ENCODE measurements at places on chromosomes 12 and 14.

DNA sequence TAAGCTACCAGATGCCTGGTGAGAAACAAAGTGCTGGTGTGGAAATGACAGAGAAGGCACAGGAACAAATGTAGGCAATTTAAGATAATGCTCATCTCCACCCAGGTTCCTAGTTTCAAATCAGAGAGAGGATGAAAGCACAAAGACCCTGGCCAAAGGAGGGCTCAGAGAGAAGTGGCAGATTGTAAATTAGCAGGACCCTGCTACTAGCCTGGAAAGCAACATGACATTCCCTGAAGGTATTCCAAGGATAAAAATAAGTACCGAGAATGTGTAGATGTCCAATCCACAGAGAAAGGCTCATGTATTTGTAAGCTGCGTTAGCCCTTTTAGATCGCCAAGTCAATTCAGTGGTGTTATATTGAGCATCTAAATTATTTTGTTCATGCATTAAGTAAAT, 324.0 kb downstream of the TMEM117 start:
- DNase-seq, result no peak

GRCh38 chr14:80942191-80942600, 658 bp upstream of the CEP128 start:
- DNase-seq, result no peak

DNA sequence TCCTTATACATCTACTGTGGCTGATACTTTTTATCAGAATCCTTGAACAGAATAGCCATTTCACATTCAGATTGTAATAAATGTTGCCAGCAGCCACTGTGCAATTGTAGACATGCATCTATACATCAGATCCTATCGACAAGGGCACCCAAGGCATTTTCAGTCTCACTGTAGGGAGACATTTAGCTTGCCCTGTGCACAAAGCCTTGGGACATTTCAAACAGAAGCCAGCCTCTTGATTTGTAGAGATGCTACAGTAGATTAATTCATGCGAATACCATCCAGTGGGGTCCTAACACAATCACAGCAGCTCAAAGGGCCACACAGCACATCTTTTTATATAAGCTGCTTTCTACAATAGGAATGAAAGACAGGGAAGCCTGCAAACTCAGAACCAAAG, 81.4 kb downstream of the SLC8A3 start:
- no peak for DNase-seq

GRCh38 chr12:54463484-54463883, 9.9 kb downstream of the GTSF1 start:
- DNase-seq, result no peak

DNA sequence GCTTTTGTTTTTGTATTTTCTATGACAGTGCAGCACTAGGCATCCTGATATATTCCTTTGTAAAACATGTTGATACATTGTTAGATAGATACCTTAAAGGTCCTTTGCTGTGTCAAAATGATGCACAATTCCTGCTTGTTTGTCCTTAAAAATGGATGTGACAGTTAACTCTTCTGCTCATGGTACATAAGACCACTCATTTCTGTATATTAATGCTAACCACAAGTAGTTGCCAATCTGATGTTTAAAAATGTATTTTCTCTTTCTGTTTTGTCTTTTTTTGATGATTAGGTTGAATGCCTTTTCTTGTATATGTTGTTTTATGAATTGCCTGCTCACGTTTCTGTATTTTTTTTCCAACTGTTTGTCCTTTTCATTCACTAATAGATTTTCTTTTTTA, 35.1 kb downstream of the ATF7IP start:
- DNase-seq, result no peak

- no peak for DNase-seq
Measured at GRCh38 chr12:130709971-130710732, 5.9 kb downstream of the RIMBP2 start.

DNA sequence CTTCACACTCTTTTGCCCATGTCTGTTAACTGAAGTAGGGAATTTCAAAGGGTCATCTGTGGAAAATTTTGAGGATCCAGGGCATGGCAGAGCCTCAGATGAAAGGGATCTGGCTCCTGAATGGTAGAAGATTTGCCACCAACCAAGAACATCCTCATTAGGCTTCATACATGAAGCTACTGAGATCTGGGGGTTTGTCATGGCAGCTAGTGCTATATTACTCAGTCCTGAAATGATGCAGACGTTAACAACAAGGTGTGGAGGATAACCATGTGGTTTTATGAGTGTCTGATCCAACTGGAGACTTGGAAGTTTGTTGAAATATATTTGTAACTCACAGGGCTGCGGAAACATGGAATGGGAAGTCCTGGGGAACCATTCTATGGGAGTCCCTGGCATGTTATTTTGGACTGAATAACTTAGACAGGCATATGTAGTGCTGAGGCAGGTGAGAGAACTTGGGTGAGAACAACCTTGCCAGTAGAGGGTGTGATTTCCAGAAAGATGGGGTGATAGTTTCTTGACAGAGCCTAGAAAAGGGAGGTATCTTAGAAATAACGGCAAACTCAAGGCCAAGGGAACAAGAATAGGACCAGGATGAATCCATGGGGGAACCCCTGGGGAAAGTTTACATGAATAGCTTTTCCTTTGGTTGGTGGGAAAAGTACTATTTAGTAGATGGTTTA, 42.0 kb upstream of the C12orf75 start:
- no peak for DNase-seq

- DNase-seq, result no peak
Measured at GRCh38 chr12:34208331-34209258, 186.3 kb downstream of the ALG10 start.

GRCh38 chr14:93343797-93344196, 3.2 kb upstream of the COX8C start:
- no peak for DNase-seq

- DNase-seq, result no peak
Measured at GRCh38 chr12:27193854-27194544, 50.1 kb upstream of the STK38L start.

GRCh38 chr14:56131004-56131864, 13.0 kb downstream of the PELI2 start:
- no peak for DNase-seq

GRCh38 chr12:75177997-75178396, 31.6 kb downstream of the KCNC2 start:
- DNase-seq, result no peak

- no peak for DNase-seq
Measured at GRCh38 chr12:111249757-111250156, 119.1 kb downstream of the PHETA1 start.

- peak; percentile 90 for DNase-seq
Measured at GRCh38 chr14:75307700-75308379, 29.2 kb downstream of the FOS start.

DNA sequence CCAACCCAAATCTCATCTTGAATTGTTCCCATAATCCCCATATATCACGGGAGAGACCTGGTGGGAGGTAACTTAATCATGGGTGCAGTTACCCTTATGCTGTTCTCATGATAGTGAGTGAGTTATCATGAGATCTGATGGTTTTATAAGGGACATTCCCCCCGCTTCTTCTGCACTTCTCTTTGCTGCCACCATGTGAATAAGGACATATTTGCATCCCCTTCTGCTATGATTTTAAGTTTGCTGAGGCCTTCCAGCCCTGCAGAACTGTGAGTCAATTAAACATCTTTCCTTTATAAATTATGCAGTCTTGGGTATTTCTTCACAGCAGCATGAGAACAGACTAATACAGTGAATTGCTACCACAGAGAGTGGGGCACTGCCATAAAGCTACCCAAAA, 179.1 kb downstream of the LRIG3 start:
- no peak for DNase-seq

GRCh38 chr14:95136631-95137030, 20.7 kb downstream of the DICER1 start:
- DNase-seq, result no peak

DNA sequence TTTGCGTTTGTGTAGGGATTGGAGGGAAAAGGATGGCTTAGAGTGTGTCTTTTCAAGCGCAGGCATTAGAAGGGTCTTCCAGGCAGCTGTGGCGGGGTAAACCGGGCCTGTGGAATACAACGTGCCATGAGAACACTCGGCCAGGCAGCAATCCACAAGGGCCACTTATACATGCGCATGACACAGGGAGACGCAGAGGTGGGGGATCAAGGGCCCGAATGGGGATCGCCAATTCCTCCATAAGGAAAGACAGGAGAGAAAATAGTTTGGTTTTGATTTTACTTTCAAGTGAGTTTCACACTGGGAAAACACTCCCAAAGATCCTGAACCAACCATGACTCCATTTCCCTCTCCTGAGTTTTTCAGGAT, 71.6 kb downstream of the SPRING1 start:
- no peak for DNase-seq

DNA sequence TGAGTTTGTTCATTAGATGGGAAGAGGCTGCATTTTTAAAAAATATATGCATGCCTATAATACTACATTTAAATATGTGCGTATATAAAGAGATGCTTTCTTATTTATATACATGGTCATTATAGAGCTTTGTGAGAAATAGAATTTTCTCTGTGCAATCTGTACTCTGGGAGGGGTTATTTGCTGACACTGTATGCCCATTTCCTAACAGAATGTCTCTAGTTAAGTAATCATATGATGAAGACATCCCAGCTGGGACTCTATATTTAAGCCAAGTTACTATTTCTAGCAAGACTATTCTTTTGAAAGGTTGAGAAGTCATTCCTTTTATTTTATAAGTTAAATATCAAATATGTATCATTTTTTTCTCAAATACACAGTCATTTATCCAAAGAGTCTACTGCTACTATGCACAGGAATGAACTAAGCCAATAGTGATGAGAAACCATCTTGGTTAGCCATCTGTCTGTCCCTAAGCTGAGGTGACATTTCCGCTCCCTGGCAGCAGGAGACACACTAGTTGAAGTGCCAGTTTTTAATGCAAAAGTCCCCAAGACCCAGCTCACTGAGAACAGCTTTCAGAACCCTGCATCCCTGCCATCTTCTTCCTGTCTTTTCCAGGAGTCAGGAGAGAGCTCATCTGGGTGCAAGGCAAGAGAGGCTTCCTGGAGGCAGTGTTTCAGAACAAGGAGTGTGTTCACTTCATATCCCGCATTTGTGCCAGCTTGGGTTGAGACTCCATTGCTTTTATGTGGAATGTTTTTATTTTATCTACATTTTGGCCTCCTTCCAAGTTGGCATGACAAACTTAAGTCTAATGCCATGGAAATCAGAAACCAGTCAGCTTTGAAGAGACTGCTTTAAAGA, 69.5 kb downstream of the TMEM132C start:
- DNase-seq, result no peak

DNA sequence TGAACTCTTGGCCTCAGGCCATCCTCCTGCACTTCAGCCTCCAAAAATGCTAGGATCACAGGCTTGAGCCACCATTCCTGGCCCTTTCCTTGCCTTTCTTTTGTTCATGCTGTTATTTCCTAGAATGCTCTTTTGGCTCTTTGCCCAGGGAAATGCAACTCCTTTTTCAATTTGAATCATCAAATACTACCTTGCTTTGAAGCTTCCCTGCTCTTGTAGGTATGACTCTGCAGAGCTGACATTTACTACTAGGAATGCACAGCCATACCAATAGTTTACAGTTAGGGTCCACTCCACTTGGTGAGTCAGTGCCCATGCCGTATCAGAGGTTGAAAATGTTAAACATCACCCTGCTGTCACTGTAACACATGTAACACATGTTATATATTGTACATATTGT, 107.0 kb upstream of the CRY1 start:
- DNase-seq, result no peak

DNA sequence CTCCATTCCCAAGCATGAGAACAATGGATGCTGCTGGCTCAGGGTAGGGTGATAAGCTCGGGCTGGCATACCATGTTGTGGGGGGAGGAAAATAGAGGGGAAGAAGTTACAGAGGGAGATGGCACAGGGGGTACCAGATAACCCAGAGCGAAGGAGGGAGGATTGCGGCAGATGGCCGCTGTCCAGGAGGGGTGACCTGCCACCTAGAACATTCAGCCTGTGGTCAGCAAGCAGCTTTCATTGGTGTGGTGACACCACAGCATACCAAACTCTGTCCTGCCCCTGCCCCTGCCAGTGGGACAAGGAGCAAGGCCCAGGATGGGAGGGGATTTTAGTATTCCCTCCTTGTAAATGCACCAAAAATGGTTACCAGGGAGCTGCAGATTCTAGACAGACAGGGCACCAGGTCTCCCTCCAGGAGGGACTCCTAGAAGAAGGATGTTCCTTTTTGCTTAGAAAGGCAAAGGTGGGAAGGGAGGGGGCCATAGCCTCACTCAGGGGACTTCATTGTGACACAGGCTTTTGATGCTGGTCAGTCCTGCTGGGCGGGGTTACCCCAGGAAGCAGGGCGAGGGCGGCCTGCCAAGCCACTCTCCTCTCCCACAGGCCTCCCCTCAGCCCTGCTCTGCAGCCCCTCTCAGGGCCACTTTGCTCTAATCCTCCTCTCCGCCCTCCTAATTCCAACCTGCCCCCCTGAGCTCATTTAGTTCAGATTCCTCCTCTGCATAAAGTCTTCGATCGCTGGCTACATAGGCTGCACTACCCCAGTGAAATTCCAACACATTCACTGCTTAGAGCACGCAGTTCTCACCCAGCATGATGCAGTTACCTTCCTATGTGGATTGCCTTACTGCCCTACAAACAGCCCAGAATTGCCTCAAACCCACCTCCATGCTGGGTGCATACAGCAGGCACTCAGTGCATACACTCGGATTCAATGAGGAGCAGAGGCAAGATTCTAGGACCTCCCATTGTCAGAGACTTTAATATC, 36.0 kb upstream of the PLEKHG6 start:
- no peak for DNase-seq

DNA sequence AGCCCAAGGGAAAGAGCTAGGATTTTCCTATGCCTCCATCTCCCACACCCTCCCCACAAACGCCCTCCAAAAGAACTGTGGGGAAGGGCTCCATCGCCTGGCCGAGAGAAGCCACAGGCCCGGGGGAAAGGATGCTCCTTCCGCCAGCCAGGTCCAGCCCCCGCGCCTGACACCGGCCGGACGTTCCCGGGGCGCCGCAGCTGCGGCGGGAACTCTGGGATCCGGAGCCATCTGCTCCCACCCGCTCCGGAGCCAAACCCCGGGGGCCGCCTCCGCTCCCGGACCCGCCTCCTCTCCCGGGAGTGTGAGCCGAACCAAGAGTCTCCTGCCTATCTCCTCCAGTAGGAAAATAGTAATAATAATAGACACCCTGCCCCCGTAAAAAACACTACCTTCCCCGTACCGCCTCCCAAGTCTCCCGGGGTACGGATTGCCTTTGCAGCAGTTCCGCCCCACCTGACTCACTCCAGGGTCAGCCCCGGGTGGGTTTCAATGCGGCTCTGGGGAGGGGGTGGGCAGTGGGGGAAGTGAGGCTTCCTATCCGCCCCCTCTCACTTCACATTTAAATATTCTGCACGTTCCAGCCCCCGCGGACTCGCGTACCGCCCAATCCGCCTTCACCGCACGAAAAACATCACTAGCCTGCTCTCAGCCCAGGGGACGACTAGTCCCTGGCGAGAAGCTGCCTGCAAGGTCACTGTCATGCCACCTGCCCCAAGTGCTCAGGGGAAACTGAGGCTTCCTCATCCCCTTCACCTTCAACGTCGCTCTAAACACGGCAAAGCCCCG, 2.4 kb downstream of the AGAP2 start:
- no peak for DNase-seq

GRCh38 chr14:69317780-69318179, 57.8 kb downstream of the GALNT16 start:
- DNase-seq, result no peak

- no peak for DNase-seq
Measured at GRCh38 chr12:22551624-22552023, 7.3 kb upstream of the C2CD5 start.

GRCh38 chr12:11780521-11781101, 131.1 kb downstream of the ETV6 start:
- DNase-seq, result no peak

- DNase-seq, result no peak
Measured at GRCh38 chr12:119613319-119613936, 19.9 kb downstream of the TMEM233 start.

GRCh38 chr12:104631867-104632266, 175.1 kb downstream of the CHST11 start:
- no peak for DNase-seq

- no peak for DNase-seq
Measured at GRCh38 chr12:49131894-49132461, 783 bp upstream of the TUBA1B start.

All from mesothelial cell of epicardium (in vitro differentiated cells).